HAP-1 (cell line): ENCODE measurements at places on chromosomes 3 and 15.

DNA sequence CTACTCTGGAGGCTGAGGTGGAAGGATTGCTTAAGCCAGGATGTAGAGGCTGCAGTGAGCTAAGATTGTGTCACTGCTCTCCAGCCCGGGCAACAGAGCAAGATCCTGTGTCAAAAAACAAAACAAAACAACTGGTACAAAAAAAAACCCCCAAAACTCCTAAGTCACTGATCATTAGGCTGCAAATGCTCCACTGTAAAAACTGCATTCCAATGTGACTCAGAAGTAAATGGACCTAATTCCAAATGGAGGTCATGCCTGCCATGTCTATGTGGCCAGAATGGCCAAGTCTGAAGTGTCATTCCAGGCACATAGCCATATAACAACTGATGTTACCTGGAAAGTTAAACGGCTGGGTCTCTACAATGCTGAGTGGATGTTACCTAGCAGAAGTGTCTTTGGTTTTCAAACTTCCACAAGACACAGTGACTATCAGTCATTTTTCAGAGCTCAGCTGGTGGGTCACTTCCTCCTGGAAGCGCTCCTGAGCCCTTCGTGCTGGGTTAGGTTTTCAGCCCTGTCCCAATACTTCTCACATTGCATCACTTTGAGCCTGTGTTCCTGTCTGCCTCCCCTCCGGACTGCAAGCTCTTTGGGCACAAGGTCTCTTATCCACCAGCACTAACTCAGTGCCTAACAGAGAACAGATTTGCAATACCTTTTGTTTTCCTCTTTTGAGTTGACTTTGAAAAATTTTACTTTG, 10.6 kb downstream of the FSTL1 start:
- no peak for DNase-seq

- DNase-seq = no peak
Observed at GRCh38 chr3:65048151-65048550, 360.4 kb upstream of the ADAMTS9 start.

- no peak for DNase-seq
Observed at GRCh38 chr3:72310419-72311380, 525.8 kb upstream of the PROK2 start.

GRCh38 chr15:85329561-85330422, 50.6 kb upstream of the AKAP13 start:
- DNase-seq = no peak

GRCh38 chr15:63970621-63971426, 75.5 kb downstream of the DAPK2 start:
- DNase-seq = no peak

GRCh38 chr3:112738366-112738765, 97.4 kb upstream of the CCDC80 start:
- DNase-seq = no peak

- DNase-seq = no peak
Observed at GRCh38 chr3:18735005-18735404, 309.9 kb upstream of the SATB1 start.

GRCh38 chr3:121592856-121593702, at the start of gene FBXO40:
Gene FBXO40 (plus strand): TSS chr3:121593379. CDS start chr3:121620576, 27,197 bp downstream.
- peak; percentile 64 for DNase-seq

- DNase-seq = peak; percentile 67
Observed at GRCh38 chr3:124770336-124771082, 40.3 kb downstream of the UMPS start.

GRCh38 chr15:72047020-72047419, 70.9 kb downstream of the MYO9A start:
- DNase-seq = no peak

DNA sequence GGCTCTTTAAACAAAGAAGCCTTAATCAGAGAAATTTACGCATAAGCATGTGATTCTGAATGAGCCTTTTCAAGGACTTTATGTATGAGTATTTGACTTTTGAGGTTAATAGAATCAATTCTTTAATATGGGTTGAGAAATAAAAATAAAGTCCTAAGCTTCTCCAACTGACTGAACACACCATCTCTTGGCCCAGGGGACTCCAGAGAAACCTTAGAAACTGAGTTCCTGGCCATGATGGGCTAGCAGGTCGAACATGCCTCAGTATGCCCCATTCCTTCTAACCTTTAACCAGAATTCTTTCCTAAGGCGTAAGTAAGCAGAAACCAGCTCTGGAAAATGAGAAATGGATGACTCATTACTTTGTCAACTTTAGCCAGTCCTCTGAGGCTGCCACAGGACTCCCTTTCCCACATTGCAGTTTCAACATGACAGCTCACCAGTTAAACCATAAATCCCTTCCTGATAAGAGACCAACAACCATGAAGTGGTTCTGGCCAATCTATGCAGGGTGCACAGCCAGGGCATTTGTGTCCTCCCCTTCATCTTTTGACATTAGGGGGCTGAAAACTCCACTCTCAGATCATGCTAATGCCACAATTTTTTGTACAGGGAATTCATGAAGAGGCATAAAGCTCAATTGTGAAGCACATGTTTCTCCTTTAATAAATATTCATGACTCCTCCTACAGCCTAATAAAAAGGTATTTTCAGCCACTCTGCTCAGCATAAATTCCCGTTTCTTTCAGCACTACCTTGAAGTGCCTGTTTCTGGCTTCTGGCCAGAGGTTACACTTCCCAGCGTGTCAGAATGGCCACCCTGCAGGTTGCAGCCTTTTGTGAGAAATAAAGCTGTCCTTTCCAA, 33.3 kb downstream of the TM4SF18 start:
- DNase-seq = no peak

DNA sequence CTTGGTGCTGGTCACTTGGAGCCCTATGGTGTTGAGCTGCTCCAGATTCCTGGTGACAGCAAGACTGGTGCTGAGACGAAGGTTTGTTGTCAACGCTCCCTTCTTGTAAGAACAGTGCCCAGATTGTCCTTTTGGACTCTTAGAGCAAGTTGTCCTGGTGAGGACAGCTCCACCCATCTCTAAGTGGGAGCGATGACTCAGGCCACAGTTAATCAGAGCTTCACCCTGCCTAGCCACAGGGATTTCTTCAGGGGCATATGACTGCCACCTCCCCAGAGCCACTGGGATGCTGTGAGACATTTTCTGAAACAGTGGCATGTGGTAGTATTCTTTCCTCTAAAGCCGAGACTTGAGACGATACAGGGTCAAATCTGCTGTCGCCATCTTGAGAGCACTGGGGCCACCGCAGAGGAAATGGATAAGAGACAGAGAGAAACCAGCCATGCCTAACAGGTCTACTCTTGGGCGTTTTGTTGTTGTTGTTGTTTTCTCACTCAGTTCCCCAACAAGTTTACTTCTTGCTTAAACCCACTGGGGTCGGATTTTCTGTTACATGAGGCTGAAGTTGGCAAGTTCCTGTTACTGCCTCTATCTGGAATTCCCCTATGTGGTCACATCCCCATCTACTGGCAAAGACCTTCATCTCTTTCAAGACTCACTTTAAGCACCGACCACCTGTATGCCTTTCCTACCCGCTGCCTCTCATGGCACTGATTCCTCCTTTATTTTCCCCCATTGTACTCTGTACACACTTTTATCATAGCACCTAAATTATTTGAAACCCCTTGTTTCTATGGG, 16.0 kb upstream of the PCOLCE2 start:
- no peak for DNase-seq

GRCh38 chr3:128073185-128073725, 21.0 kb downstream of the SEC61A1 start:
- DNase-seq = no peak

DNA sequence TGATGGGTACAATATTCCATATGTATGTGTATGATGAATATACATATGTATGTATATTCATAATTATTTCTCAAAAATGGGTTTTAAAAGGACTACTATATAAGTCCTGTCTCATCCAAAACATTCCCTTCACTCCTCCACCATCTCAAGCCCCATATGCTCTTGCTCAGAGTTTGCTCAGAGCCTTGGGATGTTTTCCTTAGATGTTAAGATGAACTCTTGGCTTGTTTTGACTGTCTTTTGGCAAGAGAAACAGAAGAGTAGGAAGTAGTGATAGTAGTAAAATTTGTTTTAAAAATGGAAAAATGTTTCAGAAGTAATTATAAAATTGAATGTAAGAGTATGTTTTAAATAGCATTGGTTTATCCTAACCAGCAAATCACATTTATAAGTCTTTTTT, 6.2 kb upstream of the EPHA3 start:
- no peak for DNase-seq

DNA sequence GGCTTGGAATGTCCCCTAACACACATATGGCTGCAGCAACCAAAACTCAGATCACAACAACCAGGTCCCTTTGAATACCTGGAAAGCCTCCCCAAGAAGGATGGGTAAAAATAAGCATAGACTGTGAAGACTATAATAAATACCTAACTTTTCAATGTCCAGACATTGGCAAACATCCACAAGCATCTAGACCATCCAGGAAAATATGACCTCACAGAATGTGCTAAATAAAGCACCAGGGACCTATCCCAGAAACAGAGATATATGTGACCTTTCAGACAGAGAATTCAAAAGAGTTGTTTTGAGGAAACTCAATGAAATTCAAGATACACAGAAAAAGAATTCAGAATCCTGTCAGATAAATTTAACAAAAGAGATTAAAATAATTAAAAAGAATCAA, 109.2 kb downstream of the NEDD4 start:
- DNase-seq = no peak
